Kidney tubule cell (primary cell): ENCODE measurements at places on chromosomes 13 and 19.
A peak's percentile ranks its signal among the peaks of the same experiment; 100 is the strongest.

- no peak for DNase-seq
Observed at GRCh38 chr13:90896002-90896401, 451.5 kb upstream of the MIR17HG start.

DNA sequence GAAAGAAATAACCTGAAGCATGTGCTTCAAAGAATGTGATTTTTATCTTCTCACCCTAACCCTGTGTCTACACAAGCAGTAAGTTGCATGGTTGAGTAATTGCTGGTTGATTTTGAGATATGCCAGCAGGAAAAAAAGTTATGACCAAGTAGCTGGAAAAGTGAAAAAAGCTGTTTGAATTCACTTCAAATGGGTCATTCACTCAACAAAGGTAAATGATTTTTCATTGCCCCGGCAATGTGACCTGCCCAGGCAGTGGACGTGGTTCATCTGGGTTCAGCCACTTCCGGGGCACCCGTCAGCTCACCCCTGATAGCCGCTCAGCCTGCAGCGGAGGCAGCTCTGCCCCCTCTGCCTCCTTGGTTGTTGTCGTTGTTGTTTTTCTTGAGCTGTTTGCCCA is 18.5 kb downstream of the TNFRSF19 start:
- DNase-seq, result peak; percentile 69

- DNase-seq, result no peak
Observed at GRCh38 chr13:113186061-113186900, 22.2 kb downstream of the PCID2 start.

DNA sequence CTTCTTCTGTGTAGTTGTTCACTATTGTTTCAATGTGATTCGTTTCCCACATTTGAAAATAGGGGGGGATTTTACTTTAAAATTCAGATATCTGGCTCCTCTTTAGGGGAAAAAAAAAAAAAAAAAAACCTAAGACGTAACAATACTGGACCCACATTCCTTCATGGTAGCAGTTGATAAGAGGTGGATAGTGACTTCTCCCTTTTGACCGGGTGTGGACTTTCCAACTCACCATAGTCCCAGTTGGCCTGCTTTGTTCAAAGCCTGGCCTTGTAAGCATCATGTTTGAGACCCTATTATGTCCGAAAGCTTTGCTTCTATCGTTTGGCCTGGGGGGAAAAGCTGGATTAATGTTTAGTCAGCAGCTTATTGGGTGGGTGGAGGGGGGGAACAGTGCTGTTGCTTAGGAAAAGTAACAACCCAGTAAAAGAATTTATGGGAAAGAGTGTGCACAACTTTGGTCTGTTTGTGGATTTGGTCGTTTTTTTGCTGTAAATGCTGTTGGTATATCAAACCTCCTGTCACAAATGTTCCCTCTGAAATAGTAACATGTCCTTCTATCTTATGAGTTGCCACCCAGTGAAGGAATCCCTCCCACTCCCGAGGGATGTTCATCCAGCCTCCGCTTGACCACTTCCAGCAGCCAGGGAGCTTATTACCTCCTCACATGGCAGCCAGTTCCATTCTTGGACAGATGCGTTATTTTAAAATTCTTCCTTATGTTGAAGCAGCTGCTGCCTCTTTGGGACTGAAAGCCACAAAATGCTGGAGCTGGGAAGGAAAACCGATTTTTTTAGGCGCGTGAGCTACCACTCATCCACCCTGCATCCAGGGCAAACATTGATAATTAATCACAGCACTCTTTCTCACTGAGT is 10.4 kb downstream of the SAMD4B start:
- DNase-seq, result no peak

DNA sequence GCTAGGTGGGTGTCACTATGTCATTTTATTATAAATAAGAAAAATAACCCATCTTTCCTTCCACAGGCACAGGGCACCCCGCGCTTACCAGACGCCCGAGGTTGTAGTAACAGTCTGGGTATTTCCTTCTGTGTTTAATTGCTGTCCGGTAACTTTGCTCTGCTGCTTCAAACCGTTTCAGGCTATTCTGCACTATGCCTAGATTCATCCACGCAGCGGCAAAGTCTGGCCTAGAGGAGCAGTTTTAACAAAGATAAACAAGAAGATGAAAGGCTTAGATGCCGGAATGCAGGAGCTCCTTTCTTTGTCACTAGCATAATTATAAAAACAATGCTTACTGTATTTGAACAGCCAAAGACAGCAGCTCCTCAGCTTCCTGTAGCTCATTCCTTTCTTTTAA is 36.9 kb upstream of the GGACT start:
- no peak for DNase-seq

DNA sequence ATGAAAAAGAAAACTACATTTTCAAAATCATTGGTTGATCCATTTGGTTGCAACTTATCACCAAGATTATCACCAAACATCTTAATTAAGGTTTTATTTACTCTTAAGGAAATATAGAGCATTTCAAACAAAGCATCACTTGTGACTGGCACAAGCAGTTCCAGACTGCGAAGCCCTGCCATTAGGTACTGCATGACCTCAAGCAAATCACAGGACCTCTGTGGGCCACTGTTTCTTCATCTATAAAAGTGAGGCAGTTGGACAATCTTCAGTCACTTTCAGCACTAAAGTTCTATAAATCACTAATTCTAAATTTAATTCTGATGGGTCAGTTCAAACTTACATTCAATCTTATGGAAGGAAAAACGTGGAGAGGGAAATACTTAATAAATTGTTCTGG is 2.0 kb downstream of the ELF1 start:
- peak; percentile 32 for DNase-seq

DNA sequence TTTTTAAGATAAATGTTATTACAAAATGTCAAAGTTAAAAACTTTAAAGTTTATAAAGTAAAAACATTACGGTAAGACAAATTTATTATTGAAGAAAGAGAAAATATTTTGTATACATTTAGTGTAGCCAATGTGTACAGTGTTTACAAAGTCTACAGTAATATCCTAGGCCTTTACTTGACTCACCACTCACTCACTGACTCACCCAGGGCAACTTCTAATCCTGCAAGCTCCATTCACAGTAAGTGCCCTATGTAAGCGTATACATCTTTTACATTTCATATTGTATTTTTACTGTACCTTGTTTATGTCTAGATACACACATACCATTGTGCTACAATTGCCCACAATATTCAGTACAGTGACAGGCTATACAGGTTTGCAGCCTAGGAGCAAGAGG is 448.2 kb downstream of the KCTD12 start:
- peak; percentile 22 for DNase-seq

DNA sequence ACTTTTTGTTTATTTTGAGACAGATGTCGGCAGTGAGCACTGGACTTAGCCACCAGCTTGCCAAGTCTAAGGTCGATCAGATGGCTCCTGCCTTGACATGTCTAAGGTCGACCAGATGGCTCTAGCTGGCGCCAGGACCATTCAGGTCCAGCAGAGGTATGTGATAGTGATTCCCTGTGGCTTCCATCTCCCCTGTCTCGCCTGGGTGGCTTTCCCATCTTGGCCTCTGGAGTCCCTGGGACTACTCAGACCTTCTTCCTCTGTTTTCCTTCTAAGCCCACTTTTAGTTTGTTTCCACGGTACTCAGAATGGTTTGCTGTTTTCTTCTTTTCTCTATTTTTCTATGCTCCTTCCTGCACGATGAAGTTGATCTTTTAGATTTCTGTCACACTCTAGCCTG is 1435.7 kb downstream of the UQCRFS1 start:
- no peak for DNase-seq

DNA sequence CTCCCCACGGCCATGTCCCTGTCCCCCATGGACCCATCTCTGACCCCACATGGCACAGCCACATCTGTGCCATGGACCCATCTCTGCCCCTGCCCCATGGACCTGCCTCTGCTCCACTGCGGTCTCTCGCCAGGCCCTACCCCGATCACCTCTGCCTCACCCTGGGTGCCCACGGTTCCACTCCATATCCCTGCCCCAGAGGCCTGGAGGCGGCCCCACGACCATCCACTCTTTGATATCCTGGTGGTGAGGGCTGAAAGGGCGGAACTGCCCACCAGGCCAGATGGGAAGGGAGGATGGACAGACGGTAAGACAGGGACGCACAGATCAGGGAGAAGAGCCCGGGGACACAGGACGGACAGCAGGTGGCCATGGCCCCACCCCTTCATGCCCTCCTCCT is 327 bp downstream of the PTGER1 start:
- no peak for DNase-seq

- DNase-seq, result peak; percentile 83
Observed at GRCh38 chr19:39362682-39363657, 20.7 kb downstream of the SAMD4B start.

DNA sequence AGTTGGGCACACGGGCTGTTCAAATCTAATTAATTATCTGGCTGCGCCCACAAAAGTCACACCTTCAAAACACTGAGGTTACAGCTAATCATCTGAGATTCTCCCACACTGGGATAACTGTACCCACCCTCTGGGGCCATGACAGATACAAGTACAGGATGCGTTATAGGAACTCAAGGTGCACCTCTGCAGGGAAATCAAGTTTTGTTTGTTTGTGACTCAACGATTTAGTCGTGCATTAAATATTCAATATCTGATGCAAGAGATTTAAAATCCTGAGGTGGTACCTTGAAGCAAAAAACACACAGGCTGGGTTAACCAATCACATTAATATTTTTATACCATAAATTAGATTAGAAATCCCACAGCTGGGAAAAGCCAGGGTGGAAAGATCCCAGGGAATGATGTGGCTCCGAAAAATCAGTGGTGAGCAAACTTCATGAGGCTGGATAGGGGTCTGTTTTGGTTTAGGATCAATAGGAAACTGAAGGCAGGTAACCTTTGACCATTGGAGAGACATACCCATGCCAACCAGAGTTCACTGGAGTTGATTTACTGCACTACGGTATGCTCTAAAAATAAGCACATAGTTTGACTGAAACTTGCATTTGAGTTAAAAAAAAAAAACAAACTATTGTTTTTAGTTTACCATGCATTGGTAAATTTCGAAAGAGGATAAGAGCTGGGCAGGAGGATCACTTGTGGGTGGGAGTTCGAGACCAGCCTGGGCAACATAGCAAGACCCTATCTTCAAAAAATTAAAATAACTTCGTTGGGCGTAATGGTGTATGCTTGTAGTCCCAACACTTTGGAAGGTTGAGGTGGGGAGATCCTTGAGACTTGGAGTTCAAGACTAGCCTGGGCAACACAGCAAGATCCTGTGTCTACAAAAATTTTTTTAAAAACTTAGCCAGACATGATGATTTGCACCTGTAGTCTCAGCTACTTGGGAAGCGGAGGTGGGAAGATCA is 23.9 kb upstream of the CEBPG start:
- no peak for DNase-seq

DNA sequence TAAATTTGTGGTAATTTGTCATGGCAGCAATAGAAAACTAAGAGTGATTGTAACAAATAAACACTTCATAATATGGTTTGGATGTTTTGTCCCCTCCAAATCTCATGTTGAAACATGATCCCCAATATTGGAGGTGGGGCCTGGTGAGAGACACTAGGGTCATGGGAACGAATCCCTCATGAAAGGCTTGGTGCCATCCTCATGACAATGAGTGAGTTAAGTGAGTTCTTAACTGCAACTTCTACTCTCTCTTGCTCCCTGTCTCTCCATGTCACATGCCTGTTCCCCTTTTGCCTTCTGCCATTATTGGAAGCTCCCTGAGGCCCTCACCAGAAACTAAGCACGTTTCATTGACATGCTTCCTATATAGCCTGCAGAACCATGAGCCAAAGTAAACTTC is 1233.2 kb downstream of the OLFM4 start:
- DNase-seq, result no peak

- peak; percentile 41 for DNase-seq
Observed at GRCh38 chr19:46791944-46792343, 3.5 kb upstream of the SLC1A5 start.

GRCh38 chr19:44782729-44783128 is 5.0 kb downstream of the CBLC start:
- no peak for DNase-seq

- DNase-seq, result no peak
Observed at GRCh38 chr13:53126841-53127245, 98.2 kb downstream of the OLFM4 start.

DNA sequence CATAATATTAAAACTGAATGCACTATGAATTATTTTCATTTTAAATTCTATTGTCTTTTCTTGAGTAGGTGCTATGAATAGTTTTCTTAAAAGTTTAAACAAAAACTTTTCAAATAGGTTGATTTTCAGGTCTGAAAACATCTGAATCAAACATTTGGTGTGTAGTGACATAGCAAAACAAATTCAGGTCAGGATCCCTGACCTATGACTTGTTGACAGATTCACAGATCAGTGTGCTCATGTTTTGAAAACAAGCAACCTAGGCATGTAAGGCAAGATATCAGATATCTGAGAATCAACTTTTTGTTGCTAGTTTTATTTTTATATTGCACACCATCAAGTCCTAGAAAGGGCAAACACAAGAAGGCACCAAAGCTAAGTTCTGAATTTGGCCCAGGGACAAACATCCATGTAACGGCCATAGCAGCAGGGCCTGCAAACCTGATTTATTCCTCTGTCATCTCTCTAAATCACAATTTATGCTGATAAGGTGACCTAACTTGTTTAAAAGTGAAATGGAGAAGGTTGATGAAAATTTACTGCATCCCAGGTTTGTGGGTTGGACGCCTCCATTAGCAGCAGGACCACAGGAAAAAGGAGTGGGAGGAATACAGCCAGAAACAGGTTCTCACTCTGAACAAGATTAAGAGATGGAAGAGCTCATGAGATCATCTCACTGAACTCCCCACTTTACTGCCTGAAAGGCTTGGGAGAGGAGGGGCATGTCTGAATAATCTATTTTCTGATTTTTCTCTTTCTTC is 337.7 kb downstream of the KCNRG start:
- DNase-seq, result no peak

- no peak for DNase-seq
Observed at GRCh38 chr13:77429320-77430142, 102.6 kb upstream of the MYCBP2 start.

DNA sequence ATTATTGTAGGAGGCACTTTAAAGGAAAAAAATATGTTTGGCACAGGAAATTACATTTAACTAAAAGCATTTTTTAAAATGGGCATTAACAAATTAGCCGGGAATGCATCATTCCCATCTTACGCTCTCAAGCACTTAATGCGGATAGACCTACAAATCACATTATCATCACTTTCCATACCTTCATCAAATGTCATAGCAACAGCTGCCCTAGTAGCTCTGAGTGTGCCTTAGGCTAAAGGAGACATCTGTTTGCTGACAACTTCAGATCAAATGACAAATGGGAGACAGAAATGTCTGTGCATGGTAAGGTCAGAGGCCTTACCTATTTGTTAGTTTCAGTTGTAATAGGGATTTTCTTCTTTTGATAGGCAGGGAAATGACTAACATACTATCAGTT is 773.2 kb upstream of the SLC10A2 start:
- no peak for DNase-seq
